Frontal cortex (tissue), 4 donors: ENCODE measurements at places on chromosomes 16 and 17. TPM values are rescaled to one million over a fixed set of nuclear protein-coding genes. Genes with fewer than 3 reads are reported as not detected.

Gene MT3
- 7.3 TPM for total RNA-seq

DNA sequence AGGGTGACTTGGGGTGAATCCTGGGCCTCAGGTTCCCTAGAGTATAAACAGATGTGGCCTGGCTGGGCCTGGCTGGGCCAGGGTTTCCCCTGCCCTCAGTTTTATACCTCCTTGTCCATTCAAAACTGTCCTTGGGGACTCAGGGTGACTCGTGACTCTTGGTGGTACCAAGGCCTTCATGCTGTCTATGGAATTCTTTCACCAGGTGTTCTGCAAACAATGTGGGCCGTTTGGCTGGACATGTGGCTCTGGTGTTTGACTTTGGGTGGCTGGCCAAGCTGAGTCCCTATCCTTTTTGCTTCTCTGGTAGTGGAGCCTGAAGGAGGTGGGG is 3.3 kb downstream of the GPT2 start:
- no peak for DNase-seq

- no peak for DNase-seq
These were observed 46.4 kb upstream of the ENPP7 start for GRCh38 chr17:79684132-79684985.

DNA sequence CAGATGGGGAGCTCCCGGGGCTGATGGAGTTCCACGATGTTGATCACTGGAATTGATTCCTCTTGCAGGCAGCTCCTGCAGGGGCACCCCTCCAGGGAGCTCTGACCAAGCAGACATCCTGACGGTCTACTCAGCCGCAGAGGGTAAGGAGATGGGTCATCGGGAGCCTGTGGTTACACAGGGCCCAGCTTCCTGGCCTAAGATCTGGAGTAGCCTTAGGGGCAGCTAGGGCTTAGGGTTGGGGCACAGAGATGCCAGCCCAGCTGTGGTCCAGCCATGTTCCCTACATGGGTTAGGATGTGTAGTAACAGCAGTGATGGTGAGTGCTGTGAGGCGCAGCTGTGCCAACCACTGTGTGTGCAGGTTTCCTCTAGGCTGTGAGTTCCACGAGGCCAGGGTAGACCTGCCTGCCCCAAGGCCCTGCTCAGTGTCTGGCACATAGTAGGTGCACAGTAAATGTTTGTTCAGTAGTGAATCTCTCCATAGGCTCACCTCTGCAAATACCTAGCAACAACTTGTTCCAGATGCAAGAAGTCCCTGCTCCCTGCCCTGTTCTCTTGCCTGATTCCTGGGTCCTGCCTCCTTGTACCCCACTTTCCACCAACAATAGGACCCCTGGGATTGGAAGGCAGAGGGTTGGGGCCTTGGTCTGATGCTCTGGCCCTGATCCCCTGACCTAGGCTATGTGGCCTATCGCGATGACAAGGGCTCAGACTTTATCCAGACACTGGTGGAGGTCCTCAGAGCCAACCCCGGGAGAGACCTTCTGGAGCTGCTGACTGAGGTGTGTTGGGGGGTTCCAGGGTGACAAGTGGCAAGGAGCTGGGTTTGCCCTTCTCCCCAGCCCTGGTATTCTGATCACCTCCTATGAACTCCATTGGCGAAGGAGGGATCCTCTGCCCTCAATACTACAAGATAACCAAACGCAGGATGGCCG is 13.7 kb downstream of the ZNF213 start:
- no peak for DNase-seq

Gene TMEM98
- 37.9 TPM for total RNA-seq

GRCh38 chr17:45393411-45393810 is 39.3 kb downstream of the ARHGAP27 start:
- DNase-seq = no peak

GRCh38 chr16:88343271-88343791 is 39.4 kb upstream of the ZNF469 start:
- DNase-seq = no peak

DNA sequence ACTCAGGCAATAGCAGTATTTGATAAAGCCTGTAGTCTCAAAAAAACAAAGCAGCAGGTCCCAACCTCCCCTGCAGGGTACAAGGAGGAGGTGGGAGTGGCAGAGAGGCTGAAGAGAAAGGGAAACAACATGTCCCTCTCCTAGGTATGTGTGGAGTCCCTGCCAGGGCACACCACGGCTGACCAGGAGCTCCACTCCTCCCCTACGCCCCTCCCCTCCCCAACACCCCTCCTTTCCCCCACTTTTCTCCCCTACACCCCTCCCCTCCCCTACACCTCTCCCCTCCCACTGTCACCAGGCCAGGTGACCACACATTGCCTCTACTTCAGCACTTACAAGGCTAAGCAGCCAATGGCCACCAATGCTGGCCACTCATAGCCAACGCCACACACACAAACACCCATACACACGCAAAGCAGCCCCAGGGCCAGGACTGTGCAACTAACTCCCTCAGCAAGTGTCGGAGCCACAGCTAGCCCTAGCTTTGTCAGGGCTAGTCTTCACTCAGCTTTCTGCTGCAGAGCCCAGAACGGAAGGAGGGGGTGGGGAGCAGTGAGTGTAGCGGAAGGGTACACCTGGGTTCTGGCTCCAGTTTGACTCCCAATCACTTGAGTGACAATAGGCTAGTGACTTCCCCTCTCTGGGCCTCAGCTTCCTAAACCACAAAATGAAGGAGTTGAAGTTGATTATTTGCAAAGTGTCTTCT is 8.2 kb downstream of the CAVIN1 start:
- no peak for DNase-seq

GRCh38 chr16:24035127-24035842 is 199.5 kb downstream of the PRKCB start:
- DNase-seq = no peak

Gene MYADML2
- total RNA-seq = 0.41 TPM

DNA sequence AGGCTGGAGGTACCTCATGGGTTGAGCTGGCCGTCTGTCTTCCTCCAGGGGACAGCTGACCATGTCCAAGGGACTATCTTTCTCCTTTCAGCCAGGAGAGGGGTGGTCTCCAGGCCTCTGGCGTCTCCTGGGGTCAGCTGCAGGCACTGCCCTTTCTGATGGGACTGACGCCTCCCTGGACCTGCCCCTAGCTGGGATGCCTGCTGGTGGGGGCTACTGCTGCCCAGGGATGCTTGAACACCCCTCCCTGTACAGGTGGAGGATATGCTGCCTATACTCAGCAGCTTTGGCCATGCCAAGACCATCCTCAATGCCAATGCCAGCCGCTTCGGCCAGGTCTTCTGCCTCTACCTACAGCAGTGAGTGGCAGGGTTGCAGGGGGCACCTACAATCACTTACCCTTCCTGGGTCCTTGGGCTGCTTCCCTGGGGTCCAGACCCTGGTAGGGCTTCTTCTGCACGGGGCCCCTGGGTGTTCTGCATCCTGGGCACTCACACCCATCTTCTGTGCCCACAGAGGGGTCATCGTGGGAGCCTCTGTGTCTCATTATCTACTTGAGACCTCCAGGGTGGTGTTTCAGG is 4.2 kb downstream of the MYO15B start:
- no peak for DNase-seq

Gene MPP3
- total RNA-seq = 36.7 TPM

- peak; percentile 59 for DNase-seq
These were observed 1.2 kb downstream of the TMEM95 start for GRCh38 chr17:7356072-7356549.

DNA sequence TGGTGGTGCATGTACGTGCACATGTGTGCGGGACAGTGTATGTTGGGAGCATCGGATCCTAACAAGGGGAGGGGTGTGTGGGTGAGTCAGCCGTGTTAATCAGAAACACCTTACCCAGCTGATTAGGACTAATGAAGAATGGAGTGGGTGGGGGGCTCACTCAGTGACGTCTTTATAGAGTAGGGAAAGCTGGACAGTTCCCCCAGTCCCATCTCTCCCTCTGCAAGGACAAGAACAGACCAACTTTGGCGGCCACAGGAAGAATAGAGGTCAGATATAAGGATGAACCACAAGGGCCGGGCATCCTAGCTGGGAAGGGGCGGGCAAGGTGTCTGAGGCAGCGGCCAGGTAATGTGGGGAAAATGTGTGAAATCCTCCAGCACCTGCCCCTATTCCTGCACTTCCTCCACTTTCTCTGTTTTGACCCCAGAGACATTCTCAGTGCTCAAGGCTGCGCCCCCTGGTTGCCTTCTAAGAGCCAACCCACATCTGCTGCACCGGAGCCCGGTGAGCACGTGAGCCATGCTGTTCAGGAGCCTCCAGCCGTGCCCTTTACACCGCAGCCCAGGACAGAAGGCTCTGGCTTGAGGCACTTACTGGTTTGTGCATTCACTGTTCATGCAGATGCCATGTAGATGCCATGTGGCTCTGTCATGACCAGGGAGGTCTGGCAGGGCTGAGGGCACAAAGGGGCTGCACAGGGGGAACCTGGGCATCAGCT is 18.9 kb upstream of the TBX21 start:
- no peak for DNase-seq

GRCh38 chr17:550041-550398 is 164.6 kb downstream of the VPS53 start:
- DNase-seq = no peak

- no peak for DNase-seq
These were observed 9.9 kb upstream of the GCGR start for GRCh38 chr17:81794074-81794476.

- DNase-seq = peak; percentile 53
These were observed 517 bp downstream of the RUNDC1 start for GRCh38 chr17:42980766-42981397.

- DNase-seq = no peak
These were observed 14.6 kb downstream of the KCNJ16 start for GRCh38 chr17:70089513-70090148.

DNA sequence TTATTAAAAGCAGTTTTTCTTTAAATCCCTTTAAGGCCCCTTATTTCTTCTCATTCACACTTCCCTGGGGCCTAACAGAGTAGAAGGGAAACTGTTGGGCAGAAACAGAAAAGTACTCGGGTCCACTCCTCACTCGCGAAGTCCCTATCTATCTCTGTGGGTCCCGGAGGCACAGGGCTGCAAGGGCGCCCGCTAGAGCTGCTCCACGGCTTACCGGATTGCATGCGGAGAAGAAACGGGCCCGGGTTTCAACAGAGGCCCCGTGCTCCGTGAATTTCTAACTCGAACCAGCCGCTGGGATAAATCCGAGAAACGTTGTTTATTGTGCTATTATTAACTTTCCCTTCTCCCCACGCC is 4.3 kb downstream of the CBLN1 start:
- DNase-seq = no peak

- DNase-seq = no peak
These were observed 50.5 kb downstream of the GLG1 start for GRCh38 chr16:74556375-74556922.

Gene SCGB1C2
- not detected for total RNA-seq

Gene SLC13A5
- total RNA-seq = 0.41 TPM

Gene ANKRD40CL
- not detected for total RNA-seq

GRCh38 chr17:80133626-80133970 is 13.3 kb downstream of the EIF4A3 start:
- DNase-seq = no peak

Gene C1QTNF1
- total RNA-seq = 0.41 TPM

Gene TLCD3A
- 11.4 TPM for total RNA-seq

Gene SMIM36
- not detected for total RNA-seq

- no peak for DNase-seq
These were observed 7.1 kb downstream of the IRX5 start for GRCh38 chr16:54937671-54938211.

DNA sequence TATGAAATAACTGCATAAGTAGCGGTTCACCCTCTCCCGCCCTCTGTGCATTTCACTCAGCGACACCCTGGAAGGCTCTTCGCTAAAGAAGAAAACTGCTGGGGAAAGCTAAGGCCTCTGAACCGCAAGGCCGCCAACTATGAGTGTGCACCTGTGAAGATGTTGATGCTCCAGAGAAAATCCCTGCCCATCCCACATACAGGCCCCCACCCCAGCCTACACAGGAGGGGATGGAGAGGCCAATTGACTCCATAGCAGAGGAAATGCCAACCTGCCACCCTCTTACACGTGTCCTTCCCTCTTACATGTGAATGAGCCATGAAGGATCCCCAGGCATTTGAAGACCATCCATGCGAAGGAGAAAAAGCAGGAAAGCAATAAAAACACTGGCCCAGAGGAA is 104.8 kb downstream of the MGAT5B start:
- DNase-seq = no peak

GRCh38 chr16:17213025-17213424 is 257.7 kb downstream of the XYLT1 start:
- no peak for DNase-seq

Gene NEUROD2
- 44.8 TPM for total RNA-seq

Gene IL21R
- 0.41 TPM for total RNA-seq

GRCh38 chr17:48352630-48353029 is 77.4 kb downstream of the SKAP1 start:
- DNase-seq = no peak

Gene MAF
- 15.9 TPM for total RNA-seq

DNA sequence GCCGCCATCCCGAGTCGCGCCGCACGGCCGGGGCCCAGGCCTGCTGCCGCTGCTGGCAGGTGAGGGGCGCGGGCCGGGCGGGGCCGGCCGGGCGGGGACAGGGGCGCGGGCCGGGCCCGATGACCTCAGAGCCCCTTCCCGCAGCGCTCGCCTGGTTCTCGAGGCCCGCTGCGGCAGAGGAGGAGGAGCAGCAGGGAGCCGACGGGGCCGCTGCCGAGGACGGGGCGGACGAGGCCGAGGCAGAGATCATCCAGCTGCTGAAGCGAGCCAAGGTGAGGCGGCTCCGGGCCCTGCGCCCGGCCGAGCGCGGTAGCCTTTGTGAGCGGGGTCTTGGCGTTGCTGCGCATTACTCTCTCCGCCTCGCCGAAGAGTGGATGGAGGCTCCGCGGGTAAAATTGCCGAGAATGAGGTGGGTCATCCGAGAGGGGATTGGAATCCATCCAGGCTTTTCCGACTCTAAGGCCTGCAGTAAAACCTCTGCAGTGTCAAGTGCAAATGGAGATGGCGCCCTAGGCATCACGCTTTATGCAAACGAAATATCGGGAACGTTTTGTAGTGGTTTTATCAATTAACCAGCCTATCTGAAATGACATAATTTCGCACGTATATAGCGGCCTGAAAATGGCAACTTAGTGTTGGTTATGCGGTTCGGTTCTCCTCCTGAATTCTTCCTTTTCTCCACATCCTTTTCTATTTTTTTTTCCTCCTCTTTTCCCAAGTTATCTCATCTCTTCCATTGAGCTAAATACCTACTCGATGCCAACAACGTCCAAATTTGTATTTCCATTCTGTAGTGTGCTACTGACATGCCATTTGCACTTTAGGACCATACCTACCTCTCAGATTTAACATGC is 577 bp downstream of the TTC19 start:
- DNase-seq = no peak

Gene KIFC3
- total RNA-seq = 46.1 TPM

GRCh38 chr16:59259074-59259949 is 525.2 kb upstream of the GOT2 start:
- no peak for DNase-seq

Gene KCNAB3
- 1.2 TPM for total RNA-seq

Gene CA10
- total RNA-seq = 39.5 TPM
